A549 (cell line): ENCODE measurements at places on chromosomes 2 and 18.

DNA sequence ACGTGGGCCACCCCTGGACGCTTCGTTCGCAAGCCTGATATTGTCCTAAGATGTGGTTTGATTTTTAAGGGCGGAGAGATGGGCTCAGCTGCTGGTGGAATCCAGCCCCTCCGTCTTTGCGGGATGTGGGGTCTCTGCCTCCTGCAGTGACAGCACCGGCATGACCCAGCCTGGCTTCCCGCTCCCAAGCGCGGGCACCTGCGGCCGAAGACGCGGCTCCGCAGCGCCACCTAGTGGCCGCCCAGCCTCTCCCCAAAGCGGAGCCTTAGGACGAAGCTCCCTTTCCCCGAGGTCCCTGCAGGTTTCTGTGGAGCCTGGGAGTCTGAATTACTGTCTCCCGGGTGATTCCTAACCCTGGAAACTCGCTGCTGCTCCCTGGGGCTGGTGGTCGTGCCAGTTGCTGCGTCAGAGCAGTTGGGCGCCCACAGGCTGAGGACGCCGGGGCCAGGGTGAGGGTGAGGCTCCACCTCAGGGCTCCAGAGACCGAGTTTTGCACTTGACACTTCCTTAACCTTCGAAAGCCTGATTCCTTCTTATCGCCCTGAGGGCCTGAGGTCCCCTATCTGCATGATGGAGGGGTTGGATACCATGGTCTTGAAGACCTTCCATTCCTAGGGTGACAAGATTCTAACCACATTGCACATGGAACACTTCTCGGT lies 137.5 kb downstream of the TPO start:
- DNase-seq: peak; percentile 75

DNA sequence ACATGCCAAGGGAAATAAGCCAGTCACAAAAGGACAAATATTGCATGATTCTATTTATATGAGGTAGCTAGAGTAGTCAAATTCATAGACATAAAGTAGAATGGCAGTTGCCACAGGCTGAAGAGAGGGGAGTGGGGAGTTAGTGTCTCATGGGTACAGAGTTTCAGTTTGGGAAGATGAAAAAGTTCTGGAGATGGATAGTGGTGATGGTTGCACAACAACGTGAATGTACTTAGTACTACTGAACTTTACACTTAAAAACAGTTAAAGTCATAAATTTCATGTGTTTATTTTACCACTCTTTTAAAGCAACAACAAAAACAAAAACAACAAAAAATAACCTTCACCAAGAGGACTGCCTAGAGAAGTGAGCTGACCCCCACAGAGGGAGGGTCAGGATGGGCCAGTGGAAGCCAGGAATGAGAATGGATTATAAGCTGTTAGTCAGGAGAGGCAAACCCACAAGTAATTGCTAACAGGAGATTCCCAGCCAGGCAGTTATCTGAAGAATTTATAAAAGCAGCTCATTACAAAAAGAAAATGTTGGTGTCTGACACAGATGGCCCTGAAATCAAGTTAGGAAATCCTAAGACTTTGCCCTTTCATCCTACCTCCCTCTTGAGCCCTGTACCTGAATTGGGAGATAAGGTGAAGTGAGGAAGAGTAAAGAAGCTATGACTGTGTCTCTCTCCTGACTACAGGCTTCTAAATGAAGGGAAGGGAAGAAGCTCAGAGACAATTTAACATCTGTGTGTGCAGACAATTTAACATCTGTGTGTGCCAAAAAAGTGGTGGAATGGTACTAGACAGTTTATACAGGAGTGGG lies 263.4 kb downstream of the PDE11A start:
- no peak for DNase-seq

GRCh38 chr2:192148620-192149321 lies 46.0 kb downstream of the TMEFF2 start:
- DNase-seq: no peak

- no peak for DNase-seq
These were observed 72.4 kb upstream of the CCDC150 start for GRCh38 chr2:196566961-196567666.

GRCh38 chr18:69730664-69731063 lies 217.0 kb downstream of the CD226 start:
- no peak for DNase-seq
